ENCODE measurements at places on chromosomes 11 and 22. TPM values are rescaled to one million over a fixed set of nuclear protein-coding genes. Genes with fewer than 3 reads are reported as not detected.

The SCGB1C1 gene
- total RNA-seq = not detected

GRCh38 chr11:43908191-43908590, 27.6 kb downstream of the ALKBH3 start:
- H3K36me3 ChIP-seq = peaks cover 51% of the 10 kb centered on the region
- no peaks in the 10 kb centered on the region for H3K4me1 ChIP-seq
- no peaks in the 10 kb centered on the region for H3K27me3 ChIP-seq

GRCh38 chr11:118418766-118419165, 17.4 kb downstream of the ATP5MG start:
- no peaks in the 10 kb centered on the region for H3K4me1 ChIP-seq
- DNase-seq = no peak
- no peaks in the 10 kb centered on the region for H3K27me3 ChIP-seq
- H3K4me3 ChIP-seq = no peak overlapping the region
- peaks cover 2% of the 10 kb centered on the region for H3K36me3 ChIP-seq

- H3K4me1 ChIP-seq = no peaks in the 10 kb centered on the region
- H3K4me3 ChIP-seq = no peak overlapping the region
- no peak for DNase-seq
- H3K27ac ChIP-seq = no peak overlapping the region
Measured at GRCh38 chr22:26783885-26784284, 126.5 kb downstream of the MIAT start.

- peaks cover 11% of the 10 kb centered on the region for H3K36me3 ChIP-seq
- no peak overlapping the region for H3K4me3 ChIP-seq
- DNase-seq = no peak
- no peak overlapping the region for H3K27ac ChIP-seq
- H3K27me3 ChIP-seq = no peaks in the 10 kb centered on the region
- H3K4me1 ChIP-seq = no peaks in the 10 kb centered on the region
Measured at GRCh38 chr11:123484448-123484847, 54.4 kb downstream of the GRAMD1B start.

DNA sequence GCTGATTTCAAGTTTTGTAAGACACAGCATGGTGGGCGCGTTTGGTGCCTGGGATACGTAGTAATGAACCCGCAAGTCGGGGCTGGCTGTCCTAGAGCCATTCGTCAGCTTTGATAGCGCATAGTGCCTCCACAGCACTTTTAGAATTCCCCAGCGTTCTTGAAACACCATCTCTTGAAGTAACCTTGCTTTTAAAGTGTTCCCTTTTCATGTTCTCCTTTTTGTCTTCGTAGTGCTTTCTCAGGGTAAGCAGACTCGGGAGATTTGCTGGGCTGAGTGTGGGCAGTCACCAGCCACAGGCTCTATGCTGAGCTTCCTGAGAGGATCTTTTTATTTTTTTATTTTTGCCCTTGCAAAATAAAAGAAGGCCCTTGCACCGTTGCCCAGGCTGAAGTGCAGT, 39.6 kb upstream of the CTTN start:
- no peak for DNase-seq
- no peak overlapping the region for H3K4me3 ChIP-seq
- peaks cover 60% of the 10 kb centered on the region for H3K36me3 ChIP-seq
- H3K4me1 ChIP-seq = no peaks in the 10 kb centered on the region
- no peaks in the 10 kb centered on the region for H3K27me3 ChIP-seq
- no peak overlapping the region for H3K27ac ChIP-seq
